ENCODE measurements at places on chromosomes 6 and 20. TPM values are rescaled to one million over a fixed set of nuclear protein-coding genes. Genes with fewer than 3 reads are reported as not detected.

DNA sequence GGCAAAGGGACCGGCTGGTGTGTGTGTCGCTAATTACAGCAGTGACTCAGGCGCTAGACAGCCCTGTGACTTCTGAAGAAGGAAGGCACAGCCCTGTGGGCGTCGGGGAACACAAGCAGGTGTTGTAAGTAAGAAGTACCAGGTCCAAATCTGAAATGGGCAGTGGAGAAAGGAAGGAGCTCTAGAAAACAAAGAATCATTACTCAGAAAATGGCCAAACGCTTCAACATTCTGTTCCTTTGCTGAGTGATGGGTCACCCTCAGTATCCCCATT lies 106.8 kb downstream of the PXDC1 start:
- no peak for DNase-seq

- DNase-seq: no peak
Measured at GRCh38 chr6:18823782-18824386, 436.7 kb downstream of the RNF144B start.

- DNase-seq: no peak
Measured at GRCh38 chr6:3610206-3610605, 141.3 kb downstream of the PXDC1 start.

GRCh38 chr6:46704562-46704961 lies 16.9 kb downstream of the TDRD6 start:
- DNase-seq: no peak

GRCh38 chr6:101276066-101276465 lies 117.4 kb upstream of the GRIK2 start:
- DNase-seq: no peak

DNA sequence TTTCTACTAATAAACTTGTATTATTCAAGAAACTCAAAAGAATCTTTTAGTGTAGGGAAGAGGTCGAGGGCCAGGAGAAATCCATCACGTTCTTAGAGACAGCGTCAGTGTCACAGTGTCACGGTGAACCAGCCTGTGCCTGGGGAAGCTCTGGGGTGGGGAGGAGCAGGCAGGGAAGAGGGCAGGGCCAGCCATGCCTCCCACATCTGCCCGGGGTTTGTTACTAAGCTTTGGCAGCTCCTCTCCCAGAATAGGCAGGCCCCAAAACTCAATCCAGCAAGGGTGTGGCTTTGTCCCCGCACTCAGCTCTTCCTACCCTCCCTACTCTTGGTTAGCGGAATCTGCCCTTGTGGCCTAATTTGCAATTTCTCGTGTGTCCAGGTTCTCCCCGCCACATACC lies 72.9 kb downstream of the TCP11 start:
- no peak for DNase-seq

- DNase-seq: no peak
Measured at GRCh38 chr20:45432294-45432693, 16.4 kb downstream of the PIGT start.

DNA sequence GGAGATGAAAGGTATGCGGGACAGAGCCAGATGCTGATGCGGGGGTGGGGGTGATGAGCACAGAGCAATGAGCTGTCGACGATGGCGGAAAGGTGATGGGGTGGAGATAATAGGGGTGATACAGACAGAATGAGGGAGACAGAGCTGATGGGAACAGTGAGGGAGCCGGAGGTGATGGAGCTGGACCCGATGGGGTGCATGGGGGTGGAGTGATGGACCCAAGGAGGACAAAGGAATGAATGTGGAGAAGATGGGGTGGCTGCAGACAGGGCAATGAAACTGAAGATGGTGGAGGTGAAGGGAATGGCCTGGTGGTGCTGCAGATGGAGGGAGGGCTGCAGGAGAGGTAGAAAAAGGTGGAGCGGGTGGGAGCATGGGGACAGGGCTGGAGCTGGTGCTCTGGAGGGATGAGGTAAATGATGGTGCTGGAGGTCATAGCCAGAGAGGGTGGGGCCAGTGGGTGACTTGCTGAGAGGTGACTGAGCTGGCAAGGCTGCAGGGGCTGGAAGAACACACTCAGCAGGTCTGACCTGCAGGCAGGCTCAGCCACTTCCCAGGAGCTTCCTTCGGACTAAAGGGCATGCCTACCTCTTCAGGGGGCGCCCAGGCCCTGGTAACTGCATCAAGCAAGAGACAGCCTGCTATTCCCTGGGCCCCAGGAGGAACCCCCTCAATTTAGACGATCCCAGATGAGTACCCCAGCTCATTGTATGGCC lies 6.0 kb upstream of the FOXS1 start:
- no peak for DNase-seq

GRCh38 chr20:2171266-2171790 lies 69.7 kb downstream of the STK35 start:
- DNase-seq: no peak

DNA sequence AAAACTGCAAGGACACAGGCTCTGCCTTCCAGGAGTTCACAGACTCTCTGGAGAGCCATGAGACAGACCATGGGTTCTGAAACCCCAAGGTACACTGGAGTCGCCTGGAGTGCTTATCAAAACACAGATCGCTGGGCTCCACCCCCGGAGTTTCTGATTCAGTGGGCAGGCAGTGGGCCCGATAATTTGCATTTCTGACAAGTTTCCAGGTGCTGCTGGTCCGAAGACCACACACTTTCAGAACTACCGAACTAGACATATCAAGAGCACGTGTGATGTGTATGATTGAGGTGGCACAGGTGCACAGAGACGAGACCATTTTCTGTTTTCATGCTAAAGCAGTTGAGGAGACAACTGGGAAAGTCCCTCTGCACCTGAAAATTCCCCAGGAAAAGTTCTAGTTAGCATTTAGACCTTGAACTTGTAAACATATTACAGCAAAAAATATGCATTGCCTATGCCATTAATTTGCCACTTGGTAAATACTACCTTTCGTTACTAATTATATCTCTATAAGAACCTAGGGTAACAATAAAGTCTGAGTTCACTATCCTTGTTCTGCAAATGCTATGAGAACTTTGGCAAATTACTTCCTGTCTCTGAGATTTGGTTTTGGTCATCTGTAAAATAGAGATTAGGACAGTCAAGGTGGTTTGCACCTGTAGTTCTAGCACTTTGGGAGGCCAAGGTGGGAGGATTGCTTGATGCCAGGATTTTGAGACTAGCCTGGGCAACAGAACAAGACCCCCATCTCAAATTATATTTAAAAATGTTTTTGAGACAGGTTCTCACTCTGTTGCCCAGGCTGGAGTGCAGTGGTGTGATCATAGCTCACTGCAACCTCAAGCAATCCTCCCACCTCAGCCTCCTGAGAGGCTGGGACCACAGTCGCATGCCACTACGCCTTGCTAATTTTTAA lies 14.3 kb upstream of the PIM1 start:
- DNase-seq: no peak

DNA sequence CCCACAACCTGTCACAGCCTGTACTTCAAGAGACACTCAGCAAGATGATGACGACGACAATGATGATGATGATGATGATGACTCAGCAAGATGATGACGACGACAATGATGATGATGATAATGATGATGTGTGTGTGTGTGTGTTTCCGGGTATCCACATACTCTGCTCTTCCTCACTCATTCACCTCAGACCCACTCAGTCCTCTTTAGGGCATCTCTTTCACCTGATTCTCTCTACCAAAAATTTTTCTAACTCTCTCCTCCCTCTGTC lies 1.2 kb upstream of the EIF6 start:
- no peak for DNase-seq

DNA sequence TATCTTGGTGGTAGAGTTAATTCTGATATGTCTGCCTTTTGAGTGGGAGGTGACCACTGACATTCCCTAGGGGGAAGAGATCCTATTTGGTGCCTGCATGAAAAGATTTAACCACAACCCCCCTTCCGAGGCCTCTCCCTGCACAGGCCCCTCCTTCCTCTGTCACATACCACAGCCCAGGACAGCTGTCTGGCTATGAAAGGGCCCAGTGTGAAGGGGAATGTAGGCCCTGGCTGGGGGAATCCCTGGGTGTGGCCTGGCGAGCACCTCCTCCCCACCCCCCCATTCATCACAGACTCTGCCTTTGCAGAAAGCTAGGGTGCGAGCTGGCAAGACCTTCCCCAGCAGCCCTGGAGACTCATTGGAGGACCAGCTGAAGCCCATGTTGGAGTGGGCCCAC lies 27.4 kb upstream of the MAPRE1 start:
- no peak for DNase-seq

DNA sequence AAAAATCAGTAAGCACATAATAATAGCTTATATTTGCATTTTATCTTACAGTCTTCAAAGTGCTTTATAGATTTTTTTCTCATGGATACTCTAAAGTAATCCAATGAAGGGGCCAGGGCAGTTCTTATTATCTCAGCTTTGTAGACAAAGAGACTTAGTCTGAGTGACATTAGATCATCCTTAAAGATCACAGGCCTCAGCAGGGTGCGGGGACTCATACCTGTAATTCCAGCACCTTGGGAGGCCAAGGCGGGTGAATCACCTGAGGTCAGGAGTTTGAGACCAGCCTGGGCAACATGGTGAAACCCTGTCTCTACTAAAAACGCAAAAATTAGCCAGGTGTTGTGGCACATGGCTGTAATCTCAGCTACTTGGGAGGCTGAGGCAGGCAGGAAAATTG lies 14.5 kb downstream of the FERMT1 start:
- no peak for DNase-seq

- no peak for DNase-seq
Measured at GRCh38 chr6:133407320-133408100, 166.4 kb downstream of the EYA4 start.

DNA sequence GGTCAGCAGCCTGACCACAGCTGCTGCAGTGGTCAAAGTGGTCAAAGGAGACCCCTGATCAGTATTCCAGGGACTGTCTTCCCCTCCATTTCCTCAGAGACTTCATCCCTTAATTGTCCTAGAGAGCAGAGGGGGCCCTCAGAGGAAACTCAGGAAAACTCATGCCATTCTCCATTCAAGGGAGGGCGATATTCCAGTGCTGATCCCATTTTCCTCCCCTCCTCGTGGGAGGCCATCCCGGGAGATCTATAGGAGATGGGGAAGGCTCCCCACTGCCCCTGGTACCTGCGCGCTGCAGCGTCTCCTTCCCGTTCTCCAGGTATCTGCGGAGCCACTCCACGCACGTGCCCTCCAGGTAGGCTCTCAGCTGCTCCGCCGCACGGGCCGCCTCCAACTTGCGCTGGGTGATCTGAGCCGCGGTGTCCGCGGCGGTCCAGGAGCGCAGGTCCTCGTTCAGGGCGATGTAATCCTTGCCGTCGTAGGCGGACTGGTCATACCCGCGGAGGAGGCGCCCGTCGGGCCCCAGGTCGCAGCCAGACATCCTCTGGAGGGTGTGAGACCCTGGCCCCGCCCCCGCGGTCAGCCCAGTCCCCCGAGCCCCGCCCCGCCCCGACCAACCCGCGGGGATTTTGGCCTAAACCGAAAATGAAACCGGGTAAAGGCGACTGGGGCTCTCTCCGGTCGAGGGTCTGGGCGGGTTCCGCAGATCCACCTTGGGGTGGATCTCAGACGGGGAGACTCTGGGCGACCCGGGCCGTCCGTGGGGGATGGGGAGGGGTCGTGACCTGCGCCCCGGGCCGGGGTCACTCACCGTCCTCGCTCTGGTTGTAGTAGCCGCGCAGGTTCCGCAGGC lies 878 bp downstream of the HLA-C start:
- no peak for DNase-seq

- peak; percentile 30 for DNase-seq
Measured at GRCh38 chr6:53728570-53729194, 63.1 kb upstream of the KLHL31 start.

- no peak for DNase-seq
Measured at GRCh38 chr20:16351415-16351814, 221.8 kb downstream of the KIF16B start.

- no peak for DNase-seq
Measured at GRCh38 chr6:113377362-113377942, 479.7 kb upstream of the MARCKS start.

GRCh38 chr20:14924433-14924832 lies 587.0 kb upstream of the FLRT3 start:
- no peak for DNase-seq

DNA sequence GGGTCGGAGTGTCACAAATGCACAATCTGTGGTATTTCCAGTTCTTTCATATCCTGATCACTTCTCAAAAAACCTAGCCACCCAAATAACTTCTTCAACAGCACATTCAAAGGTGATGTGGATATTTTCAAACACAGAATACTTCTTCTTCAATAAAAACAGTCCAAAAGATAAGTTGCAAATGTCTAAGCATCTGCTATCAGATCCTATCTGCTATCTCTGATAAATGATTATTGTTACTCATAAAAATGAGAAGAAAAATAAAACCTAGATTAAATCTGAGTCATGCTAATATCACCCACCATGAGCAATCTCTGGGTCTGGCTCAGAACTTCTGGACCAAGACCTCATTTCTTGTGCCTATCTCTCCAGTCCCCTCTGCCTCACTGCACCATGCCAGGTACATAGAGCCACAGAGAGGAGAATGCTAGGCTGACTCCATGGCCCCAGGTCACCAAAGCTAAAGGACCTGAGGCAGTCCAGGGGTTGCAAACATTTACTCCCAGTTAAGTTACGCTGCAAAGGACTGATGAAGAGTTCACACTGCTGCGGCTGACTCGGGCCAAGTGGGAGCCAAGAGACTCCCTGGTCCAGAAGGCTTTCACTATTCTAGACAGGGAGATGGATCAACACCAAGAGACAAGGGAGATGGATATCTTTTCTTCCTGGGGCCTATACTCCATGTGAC lies 101.4 kb downstream of the KIF13A start:
- DNase-seq: no peak

GRCh38 chr6:26553264-26553634 lies 15.1 kb downstream of the HMGN4 start:
- DNase-seq: no peak

The BNIP5 gene
- 0.33 TPM for polyA plus RNA-seq

The ERVFRD-1 gene
- polyA plus RNA-seq: 0.13 TPM

The ADGRF4 gene
- polyA plus RNA-seq: 0.20 TPM

The EEF1A2 gene
- polyA plus RNA-seq: 1.0 TPM

The EYS gene
- 0.66 TPM for polyA plus RNA-seq

The OXT gene
- not detected for polyA plus RNA-seq

The BPI gene
- polyA plus RNA-seq: not detected

The DZANK1 gene
- 5.6 TPM for polyA plus RNA-seq
